ENCODE measurements at places on chromosomes 11 and 22. TPM values are rescaled to one million over a fixed set of nuclear protein-coding genes. Genes with fewer than 3 reads are reported as not detected.

Gene TMEM191C
- 3.5 TPM for total RNA-seq

Gene IRAG1
- not detected for total RNA-seq

Gene LRRC32
- not detected for total RNA-seq

Gene KCNJ4
- not detected for total RNA-seq

Gene CSF2RB
- 5.0 TPM for total RNA-seq

Gene TEX12
- total RNA-seq, result 0.62 TPM

Gene BLID
- total RNA-seq, result not detected

GRCh38 chr11:59923813-59924212 is 14.4 kb upstream of the OOSP1 start:
- no peak overlapping the region for H3K27ac ChIP-seq
- no peaks in the 10 kb centered on the region for H3K4me1 ChIP-seq
- H3K4me3 ChIP-seq, result no peak overlapping the region
- peaks cover 40% of the 10 kb centered on the region for H3K36me3 ChIP-seq

DNA sequence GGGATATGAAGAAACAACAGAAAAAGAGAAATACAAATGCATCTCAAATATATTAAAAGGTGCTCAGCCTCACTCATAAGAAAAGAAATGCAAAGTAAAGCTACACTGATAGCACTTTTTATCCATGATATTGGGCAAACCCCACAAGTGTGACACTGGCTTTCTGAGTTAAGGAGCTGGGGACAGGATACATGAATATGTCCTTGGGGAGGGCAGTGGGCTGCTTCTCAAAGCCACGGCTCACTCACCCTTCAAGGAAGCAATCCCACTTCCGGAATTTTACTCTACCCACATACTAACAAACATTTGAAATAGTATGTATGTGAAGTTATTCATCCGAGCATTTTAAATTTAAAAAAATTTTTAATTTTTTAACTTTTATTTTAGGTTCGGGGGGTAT is 41.1 kb upstream of the SLC22A12 start:
- no peak overlapping the region for H3K4me3 ChIP-seq
- peaks cover 4% of the 10 kb centered on the region for H3K27me3 ChIP-seq
- DNase-seq, result peak; percentile 52
- H3K4me1 ChIP-seq, result no peaks in the 10 kb centered on the region
- no peaks in the 10 kb centered on the region for H3K36me3 ChIP-seq
- no peak overlapping the region for H3K27ac ChIP-seq

- DNase-seq, result no peak
- H3K4me3 ChIP-seq, result no peak overlapping the region
- no peak overlapping the region for H3K27ac ChIP-seq
- no peaks in the 10 kb centered on the region for H3K27me3 ChIP-seq
- H3K36me3 ChIP-seq, result no peaks in the 10 kb centered on the region
Measured at GRCh38 chr11:4882543-4882942, 843 bp downstream of the OR51T1 start.

All from natural killer cell treated with Interleukin-12 subunit alpha and Interleukin-12 subunit beta and Interleukin-15 and Interleukin-18, amount 100 ng/mL, for 72 hours (primary cell).